Putamen (tissue), 1 donor: ENCODE measurements at places on chromosomes 3 and 15.

- no peak for DNase-seq
Observed at GRCh38 chr3:58043933-58044332, 35.7 kb downstream of the FLNB start.

- DNase-seq: no peak
Observed at GRCh38 chr3:180253283-180253682, 216.5 kb upstream of the PEX5L start.

GRCh38 chr3:29092348-29092747 is 188.5 kb upstream of the RBMS3 start:
- no peak for DNase-seq

GRCh38 chr3:159941038-159942000 is 47.3 kb upstream of the IL12A start:
- no peak for DNase-seq

- peak; percentile 3 for DNase-seq
Observed at GRCh38 chr15:67660874-67661606, 118.5 kb downstream of the MAP2K5 start.

- DNase-seq: no peak
Observed at GRCh38 chr3:124113485-124113884, 121.6 kb upstream of the ROPN1 start.

DNA sequence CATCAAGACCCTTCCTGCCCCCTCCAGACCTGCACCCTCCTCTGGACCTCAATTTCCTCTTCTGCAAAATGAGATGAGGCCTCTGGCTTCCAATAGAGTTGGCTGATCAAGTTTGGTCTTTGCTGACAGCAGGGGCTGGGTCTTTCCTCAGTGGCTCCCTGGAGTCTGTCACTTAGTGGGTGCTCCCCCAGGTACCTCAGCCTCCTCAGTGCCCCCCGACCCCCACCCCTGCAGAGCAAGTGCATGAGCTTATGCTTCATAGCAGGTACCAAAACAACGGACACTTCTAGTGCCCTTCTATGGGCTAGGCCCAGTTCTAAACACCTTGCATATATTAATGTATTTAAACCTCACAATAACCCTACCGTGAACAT is 6.9 kb upstream of the PLXND1 start:
- no peak for DNase-seq

- DNase-seq: no peak
Observed at GRCh38 chr3:6965881-6966280, 105.0 kb downstream of the GRM7 start.

- DNase-seq: no peak
Observed at GRCh38 chr3:68360492-68360891, 571.9 kb downstream of the TAFA4 start.

GRCh38 chr15:39444735-39445470 is 136.0 kb upstream of the THBS1 start:
- DNase-seq: no peak

- DNase-seq: no peak
Observed at GRCh38 chr15:66830358-66830757, 128.3 kb downstream of the SMAD6 start.

DNA sequence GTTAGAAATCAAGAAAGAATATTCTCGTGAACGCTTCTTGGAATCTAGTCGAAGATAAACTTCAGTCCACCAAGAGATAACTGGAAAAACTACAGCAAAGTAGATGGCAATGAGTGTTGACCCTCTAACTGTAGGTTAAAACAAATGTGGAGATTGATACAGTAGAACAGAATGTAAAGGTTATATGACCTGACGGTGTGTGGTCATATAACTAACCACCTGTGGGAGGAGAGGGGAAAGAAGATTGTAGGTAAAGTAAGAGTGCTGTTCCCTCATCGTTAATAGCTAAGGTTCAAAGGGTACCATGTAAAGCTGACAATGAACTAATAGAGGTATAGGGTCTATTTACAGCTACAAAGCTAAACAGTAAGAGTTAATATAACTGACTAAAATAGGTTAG is 52.6 kb downstream of the PDE8A start:
- DNase-seq: no peak

GRCh38 chr15:86355801-86356200 is 276.1 kb downstream of the AGBL1 start:
- DNase-seq: no peak

GRCh38 chr15:70023769-70024491 is 73.8 kb downstream of the TLE3 start:
- peak; percentile 14 for DNase-seq

DNA sequence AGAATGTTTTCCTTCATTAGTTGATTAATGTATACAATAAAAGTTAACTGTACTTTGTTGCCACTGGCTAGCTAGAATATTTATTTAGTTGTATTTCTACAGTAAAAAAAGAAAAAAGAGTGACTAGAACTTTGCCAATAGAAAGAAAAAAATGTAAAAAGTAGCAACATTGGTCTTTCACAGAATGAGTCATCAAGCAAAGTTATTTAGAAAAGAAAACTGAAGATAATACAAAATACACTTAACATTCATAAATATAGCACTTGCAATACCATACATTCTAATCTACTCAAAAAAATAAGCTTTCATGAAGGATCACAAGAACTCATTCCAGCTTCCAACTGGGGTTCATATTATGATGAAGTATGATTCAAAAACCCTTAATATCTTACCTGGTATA is 83.4 kb downstream of the AQR start:
- no peak for DNase-seq

DNA sequence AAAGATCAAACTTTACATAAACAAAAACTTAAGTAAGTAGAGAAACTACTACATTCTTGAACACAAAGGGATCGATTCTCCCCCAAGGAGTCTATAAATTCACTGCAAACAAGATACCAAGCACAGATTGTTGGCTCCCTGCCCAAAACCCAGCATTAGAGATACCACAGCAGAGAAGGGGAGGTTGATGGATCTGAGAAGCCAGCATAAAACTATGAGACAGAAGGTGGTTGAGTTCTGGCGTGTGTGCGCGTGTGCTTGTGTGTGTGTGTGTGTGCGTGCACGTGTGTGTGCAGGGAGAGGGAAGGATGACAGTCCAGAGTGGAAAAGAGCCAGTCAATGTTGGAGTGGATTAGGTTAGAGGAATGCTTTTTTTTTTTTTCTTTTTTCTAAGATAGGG is 143.2 kb upstream of the PRR20G start:
- DNase-seq: no peak
